Lung (tissue), 17 donors: ENCODE measurements at places on chromosomes 2 and 18. TPM values are rescaled to one million over a fixed set of nuclear protein-coding genes. Genes with fewer than 3 reads are reported as not detected.

The FRZB gene
- 2.0 TPM for total RNA-seq

The EMILIN1 gene
- total RNA-seq, result 163 TPM

The COBLL1 gene
- 86.5 TPM for total RNA-seq

The UGT1A4 gene
- not detected for total RNA-seq

The IL1RL2 gene
- 1.3 TPM for total RNA-seq

The HRH4 gene
- 0.54 TPM for total RNA-seq

GRCh38 chr2:235135990-235136561 is 184.3 kb downstream of the SH3BP4 start:
- H3K36me3 ChIP-seq, result no peaks in the 10 kb centered on the region
- no peaks in the 10 kb centered on the region for H3K4me1 ChIP-seq
- DNase-seq, result peak; percentile 75
- no peak overlapping the region for H3K27ac ChIP-seq

DNA sequence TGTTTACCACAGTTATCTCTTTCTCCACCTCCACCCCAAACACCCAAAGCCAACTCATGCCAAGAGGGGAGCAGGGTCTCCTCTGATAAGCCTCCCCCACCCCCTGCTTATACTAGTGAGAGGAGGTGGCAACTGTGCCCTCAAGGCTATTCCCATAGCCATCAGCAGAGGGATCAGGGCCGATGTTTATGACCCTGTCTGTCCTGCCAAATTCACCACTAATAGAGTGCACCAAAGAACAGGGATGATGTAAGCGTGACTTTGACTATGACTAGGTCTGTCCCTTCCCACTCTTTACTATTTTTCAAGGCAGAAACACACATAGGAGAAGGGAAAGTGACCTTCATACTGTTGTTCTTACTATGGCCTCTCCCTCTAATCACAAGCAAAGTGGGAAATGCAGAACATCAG is 74.6 kb downstream of the CLHC1 start:
- H3K4me3 ChIP-seq, result no peak overlapping the region
- peaks cover 3% of the 10 kb centered on the region for H3K4me1 ChIP-seq
- no peaks in the 10 kb centered on the region for H3K36me3 ChIP-seq

DNA sequence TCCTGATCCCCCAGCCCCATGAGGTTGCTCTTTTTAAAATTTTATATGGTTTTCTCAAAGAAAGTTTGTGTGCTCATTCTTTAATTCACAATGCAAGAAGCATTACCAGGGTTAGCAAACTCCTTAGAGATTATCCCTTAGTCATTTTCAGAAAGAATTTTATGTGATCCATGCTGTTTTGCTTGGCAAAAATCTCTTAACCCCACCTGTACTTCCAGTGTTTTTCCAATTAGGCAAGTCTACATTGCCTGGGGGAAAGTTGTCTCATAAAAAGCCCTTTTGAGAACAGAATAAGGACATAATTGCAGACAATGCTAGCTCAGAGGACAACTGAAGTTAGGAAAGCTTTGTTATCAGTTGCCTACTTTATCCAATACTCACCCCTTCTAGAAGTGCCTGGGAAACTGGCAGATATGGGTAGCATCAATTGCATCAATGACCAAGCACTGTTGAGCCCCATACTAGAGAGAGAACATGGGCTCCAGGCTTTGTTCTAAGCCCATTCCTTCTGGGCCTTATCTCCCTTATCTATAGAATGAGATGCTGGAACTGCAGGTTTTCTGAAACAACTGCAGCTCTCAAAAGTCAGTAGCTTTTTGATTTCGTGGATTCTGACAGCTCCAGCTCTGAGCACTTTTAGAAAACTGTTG is 265.9 kb upstream of the SPHKAP start:
- no peak overlapping the region for H3K27ac ChIP-seq
- no peaks in the 10 kb centered on the region for H3K36me3 ChIP-seq
- no peak overlapping the region for H3K4me3 ChIP-seq
- DNase-seq, result no peak
- no peaks in the 10 kb centered on the region for H3K27me3 ChIP-seq

- H3K36me3 ChIP-seq, result no peaks in the 10 kb centered on the region
- H3K27ac ChIP-seq, result no peak overlapping the region
- peaks cover 28% of the 10 kb centered on the region for H3K27me3 ChIP-seq
- no peak overlapping the region for H3K4me3 ChIP-seq
- no peak for DNase-seq
- no peaks in the 10 kb centered on the region for H3K4me1 ChIP-seq
Observed at GRCh38 chr2:95021847-95022246, 3.7 kb upstream of the MAL start.

- peaks cover 2% of the 10 kb centered on the region for H3K4me1 ChIP-seq
- DNase-seq, result no peak
- H3K36me3 ChIP-seq, result peaks cover 2% of the 10 kb centered on the region
- H3K27me3 ChIP-seq, result no peaks in the 10 kb centered on the region
- no peak overlapping the region for H3K4me3 ChIP-seq
Observed at GRCh38 chr2:202508686-202509085, 126.1 kb upstream of the FAM117B start.

DNA sequence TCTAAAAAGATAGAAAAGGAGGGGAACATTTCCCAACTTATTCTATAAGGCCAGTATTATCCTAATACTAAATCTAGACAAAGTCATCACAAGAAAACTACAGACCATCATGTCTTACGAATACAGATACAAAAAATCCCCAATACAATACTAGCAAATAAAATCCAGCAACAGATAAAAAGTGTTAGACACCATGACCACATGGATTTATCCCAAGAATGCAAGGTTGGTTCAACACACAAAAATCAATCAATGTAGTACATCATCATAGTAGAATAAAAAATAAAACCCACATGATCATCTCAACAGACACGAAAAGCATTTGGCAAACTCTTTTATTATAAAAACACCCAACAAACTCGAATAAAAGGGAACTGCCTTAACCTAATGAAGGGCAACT is 18.5 kb downstream of the SLC66A2 start:
- peaks cover 2% of the 10 kb centered on the region for H3K4me1 ChIP-seq
- no peak overlapping the region for H3K4me3 ChIP-seq
- no peak overlapping the region for H3K27ac ChIP-seq
- no peak for DNase-seq
- H3K27me3 ChIP-seq, result no peaks in the 10 kb centered on the region

DNA sequence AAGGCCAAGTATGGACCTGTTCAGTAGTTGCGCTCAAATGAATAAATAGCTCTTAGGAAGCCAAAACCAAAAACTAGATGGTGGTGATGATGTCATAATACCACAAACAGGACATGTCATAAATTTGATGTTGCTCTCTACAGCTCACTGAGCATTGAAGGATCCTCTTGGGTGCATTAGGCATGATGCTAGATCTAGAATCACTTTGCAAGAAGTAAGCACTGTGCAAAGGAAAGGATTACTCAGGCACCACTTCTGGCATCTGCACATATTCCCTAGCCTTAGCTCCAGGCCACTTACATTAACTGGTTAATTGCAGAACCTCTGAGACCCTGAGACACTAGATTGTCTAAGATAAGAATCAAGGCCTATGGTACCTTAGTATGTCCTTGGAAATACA is 58.0 kb downstream of the LRRTM1 start:
- no peak for DNase-seq
- H3K27ac ChIP-seq, result no peak overlapping the region
- H3K4me3 ChIP-seq, result no peak overlapping the region

DNA sequence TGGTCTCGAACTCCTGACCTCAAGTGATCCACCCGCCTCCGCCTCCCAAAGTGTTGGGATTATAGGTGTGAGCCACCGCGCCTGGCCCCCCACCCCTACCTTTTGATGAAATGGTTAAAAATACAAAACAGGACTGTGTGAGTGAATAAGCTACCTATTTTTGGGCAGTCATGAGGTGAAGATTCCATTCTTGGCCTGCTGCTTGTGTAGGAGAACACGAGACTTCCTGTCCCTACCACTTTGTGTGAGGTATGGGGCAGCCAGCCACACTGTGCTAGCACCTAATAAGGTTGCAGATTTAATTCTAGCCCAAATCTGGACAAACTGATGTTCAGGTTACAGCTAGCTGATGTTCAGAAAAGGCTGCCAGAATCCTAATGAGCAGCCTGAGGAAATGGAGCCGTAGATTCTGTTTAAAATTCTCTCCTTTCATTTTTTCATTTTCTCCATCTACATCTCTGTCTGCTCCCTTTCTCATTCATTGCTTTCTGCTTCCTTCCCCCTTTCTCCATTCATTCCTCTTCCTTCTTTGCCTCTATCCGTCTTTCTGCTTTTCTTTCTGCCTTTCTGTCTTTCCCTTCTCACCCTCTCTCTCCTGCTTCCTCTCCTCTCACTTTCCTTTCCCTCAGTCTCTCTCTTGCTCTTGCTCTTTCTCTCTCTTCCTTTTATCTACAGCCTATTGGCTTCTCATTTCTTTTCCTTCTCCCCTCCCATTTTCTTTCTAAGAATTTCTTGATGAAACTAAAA is 4.6 kb upstream of the LTBP1 start:
- DNase-seq, result no peak
- no peaks in the 10 kb centered on the region for H3K27me3 ChIP-seq
- H3K27ac ChIP-seq, result no peak overlapping the region
- H3K4me3 ChIP-seq, result no peak overlapping the region
- no peaks in the 10 kb centered on the region for H3K36me3 ChIP-seq

- peak; percentile 68 for DNase-seq
- no peak overlapping the region for H3K4me3 ChIP-seq
- H3K36me3 ChIP-seq, result no peaks in the 10 kb centered on the region
- no peaks in the 10 kb centered on the region for H3K4me1 ChIP-seq
- no peaks in the 10 kb centered on the region for H3K27me3 ChIP-seq
- no peak overlapping the region for H3K27ac ChIP-seq
Observed at GRCh38 chr2:75608684-75609333, 37.8 kb upstream of the MRPL19 start.

- no peak overlapping the region for H3K4me3 ChIP-seq
- H3K27me3 ChIP-seq, result no peaks in the 10 kb centered on the region
- H3K4me1 ChIP-seq, result peaks cover 13% of the 10 kb centered on the region
- H3K36me3 ChIP-seq, result peaks cover 4% of the 10 kb centered on the region
- H3K27ac ChIP-seq, result peak overlapping the region; percentile 72
Observed at GRCh38 chr2:25279091-25279651, 62.6 kb downstream of the DNMT3A start.

- H3K4me3 ChIP-seq, result no peak overlapping the region
- no peak overlapping the region for H3K27ac ChIP-seq
- H3K4me1 ChIP-seq, result peaks cover 4% of the 10 kb centered on the region
- no peak for DNase-seq
- peaks cover 7% of the 10 kb centered on the region for H3K27me3 ChIP-seq
Observed at GRCh38 chr2:379778-380177, 91.9 kb upstream of the ALKAL2 start.

DNA sequence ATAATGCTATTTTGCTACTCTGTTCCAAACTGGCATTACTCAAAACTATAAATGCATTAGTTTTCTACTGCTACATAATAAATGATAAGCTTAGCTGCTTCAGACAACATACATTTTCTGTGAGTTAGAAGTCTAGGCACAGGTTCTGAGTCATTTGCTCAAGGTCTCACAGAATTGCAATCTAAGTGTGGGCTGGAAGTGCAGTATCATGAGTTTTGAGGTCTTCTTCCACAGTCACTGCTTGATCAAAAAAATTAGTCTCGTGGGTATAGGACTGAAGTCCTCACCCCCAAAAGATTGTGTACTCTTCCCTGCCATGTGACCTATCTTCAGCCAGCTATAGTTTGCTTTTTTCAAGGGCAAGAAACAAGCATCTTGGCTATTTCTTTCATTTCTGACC is 676.9 kb downstream of the ADCYAP1 start:
- no peak overlapping the region for H3K4me3 ChIP-seq
- DNase-seq, result no peak
- H3K4me1 ChIP-seq, result no peaks in the 10 kb centered on the region
- H3K27ac ChIP-seq, result no peak overlapping the region
- no peaks in the 10 kb centered on the region for H3K36me3 ChIP-seq

- H3K4me3 ChIP-seq, result no peak overlapping the region
- H3K27me3 ChIP-seq, result no peaks in the 10 kb centered on the region
- H3K27ac ChIP-seq, result no peak overlapping the region
- no peak for DNase-seq
Observed at GRCh38 chr2:23809150-23809549, 117.8 kb downstream of the ATAD2B start.

DNA sequence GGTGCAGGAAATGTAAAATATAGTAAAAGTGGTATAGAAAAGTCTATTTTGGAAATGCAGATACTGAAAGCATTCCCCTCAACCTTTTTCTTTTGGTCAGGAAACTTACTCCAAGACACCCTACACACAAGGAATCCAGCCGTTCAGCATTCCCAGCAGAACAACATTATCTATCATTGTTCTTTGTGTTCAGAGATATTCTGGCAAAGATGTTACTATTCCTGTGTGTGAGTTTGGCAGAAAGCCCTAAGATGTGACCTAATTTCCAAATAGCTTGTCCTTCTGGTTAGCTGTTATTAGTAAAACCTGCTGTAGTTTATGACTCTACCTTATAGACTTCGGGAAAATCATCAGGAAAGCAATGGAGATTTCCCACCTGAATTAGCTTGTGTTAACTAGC is 78.1 kb upstream of the PELI1 start:
- no peak overlapping the region for H3K27ac ChIP-seq
- H3K4me1 ChIP-seq, result no peaks in the 10 kb centered on the region
- no peaks in the 10 kb centered on the region for H3K27me3 ChIP-seq
- DNase-seq, result peak; percentile 65
- no peaks in the 10 kb centered on the region for H3K36me3 ChIP-seq
- no peak overlapping the region for H3K4me3 ChIP-seq

- no peak overlapping the region for H3K27ac ChIP-seq
- no peaks in the 10 kb centered on the region for H3K36me3 ChIP-seq
- DNase-seq, result no peak
Observed at GRCh38 chr2:64697297-64698176, 43.8 kb upstream of the SERTAD2 start.

GRCh38 chr2:121790276-121790956 is 35.0 kb downstream of the TSN start:
- H3K27ac ChIP-seq, result no peak overlapping the region
- H3K4me3 ChIP-seq, result no peak overlapping the region
- no peaks in the 10 kb centered on the region for H3K4me1 ChIP-seq

GRCh38 chr2:134679745-134680144 is 39.1 kb downstream of the TMEM163 start:
- peak; percentile 60 for DNase-seq
- peaks cover 12% of the 10 kb centered on the region for H3K4me1 ChIP-seq
- H3K27me3 ChIP-seq, result no peaks in the 10 kb centered on the region
- no peaks in the 10 kb centered on the region for H3K36me3 ChIP-seq
- no peak overlapping the region for H3K27ac ChIP-seq

GRCh38 chr2:202760848-202761247 is 110.7 kb downstream of the ICA1L start:
- no peak for DNase-seq
- H3K4me1 ChIP-seq, result peaks cover 2% of the 10 kb centered on the region
- no peaks in the 10 kb centered on the region for H3K36me3 ChIP-seq
- no peak overlapping the region for H3K4me3 ChIP-seq
- no peaks in the 10 kb centered on the region for H3K27me3 ChIP-seq

DNA sequence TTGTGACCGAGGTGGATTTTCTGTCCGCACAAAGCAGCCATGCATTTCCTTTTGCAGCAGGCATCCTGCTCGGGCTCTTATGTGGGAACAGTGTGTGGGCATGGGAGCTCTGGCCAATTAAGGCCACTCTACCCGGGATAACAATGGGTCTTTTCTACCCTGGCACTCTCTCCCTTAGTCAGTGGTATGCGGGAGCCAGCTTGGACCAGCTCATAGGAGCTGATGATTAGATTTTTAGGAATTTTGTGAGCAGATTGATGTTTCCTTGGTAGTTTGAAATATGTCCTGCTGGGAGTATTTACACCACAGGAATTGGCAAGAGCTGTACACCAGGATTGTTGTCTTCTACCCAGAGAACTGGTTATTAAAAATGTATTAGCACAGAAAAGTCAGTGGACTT is 89.3 kb downstream of the SPP2 start:
- no peaks in the 10 kb centered on the region for H3K4me1 ChIP-seq
- DNase-seq, result no peak
- no peak overlapping the region for H3K4me3 ChIP-seq
- no peaks in the 10 kb centered on the region for H3K36me3 ChIP-seq
